Endodermal cell (in vitro differentiated cells): ENCODE measurements at places on chromosomes 7 and 10. TPM values are rescaled to one million over a fixed set of nuclear protein-coding genes. Genes with fewer than 3 reads are reported as not detected.

- no peaks in the 10 kb centered on the region for H3K36me3 ChIP-seq
- H3K4me1 ChIP-seq: peaks cover 7% of the 10 kb centered on the region
- H3K27ac ChIP-seq: no peak overlapping the region
These were observed 110.1 kb downstream of the TPST1 start for GRCh38 chr7:66315192-66315591.

The ACHE gene
- 2.6 to 5.4 TPM (median 2.6 TPM) in 3 replicates for total RNA-seq

The TMEM106B gene
- 56.1 to 59.6 TPM (median 59.1 TPM) in 3 replicates for total RNA-seq

DNA sequence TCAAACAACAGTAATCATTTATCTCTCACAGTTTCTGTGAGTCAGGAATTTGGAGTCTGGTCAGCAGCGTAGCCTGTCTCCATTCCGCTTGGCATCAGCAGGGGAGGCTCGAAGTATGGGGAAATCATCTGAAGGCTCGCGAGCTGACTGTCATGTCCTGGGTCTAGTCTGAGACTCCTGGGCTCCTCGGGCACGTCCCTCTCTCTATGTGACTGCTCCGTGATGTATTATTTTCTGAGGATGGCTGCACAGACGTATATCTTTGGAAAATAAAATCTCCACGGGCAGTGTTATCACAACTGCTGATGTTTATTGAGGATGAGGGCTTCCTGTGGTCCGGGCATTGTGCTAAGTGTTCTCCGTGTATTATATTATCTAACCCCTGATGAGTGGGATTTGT, 23.3 kb upstream of the PCGF5 start:
- no peak overlapping the region for H3K4me3 ChIP-seq
- DNase-seq: no peak
- H3K36me3 ChIP-seq: no peaks in the 10 kb centered on the region
- H3K4me1 ChIP-seq: no peaks in the 10 kb centered on the region

DNA sequence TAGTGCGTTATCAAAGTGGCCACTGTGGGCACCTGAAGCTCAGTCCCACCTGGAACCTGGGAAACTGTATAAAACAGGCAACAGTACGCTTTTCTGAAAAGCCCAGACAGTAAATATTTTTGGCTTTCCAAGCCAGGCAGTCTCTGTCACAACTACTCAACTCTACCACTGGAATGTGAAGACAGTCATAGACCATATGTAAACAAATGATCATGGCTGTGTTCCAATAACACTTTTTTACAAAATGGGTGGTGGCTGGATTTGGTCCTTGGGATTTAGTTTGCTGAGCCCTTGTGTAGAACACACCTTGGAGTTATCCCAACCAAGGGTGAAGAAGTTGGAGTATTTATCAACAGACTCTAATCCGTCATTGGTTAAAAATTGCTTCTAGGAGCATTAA, 259.9 kb downstream of the SKIDA1 start:
- H3K27me3 ChIP-seq: no peaks in the 10 kb centered on the region
- H3K4me1 ChIP-seq: no peaks in the 10 kb centered on the region
- H3K36me3 ChIP-seq: peaks cover 6% of the 10 kb centered on the region
- no peak for DNase-seq
- H3K4me3 ChIP-seq: no peak overlapping the region

The CYP3A7 gene
- not detected in 3 replicates for total RNA-seq

DNA sequence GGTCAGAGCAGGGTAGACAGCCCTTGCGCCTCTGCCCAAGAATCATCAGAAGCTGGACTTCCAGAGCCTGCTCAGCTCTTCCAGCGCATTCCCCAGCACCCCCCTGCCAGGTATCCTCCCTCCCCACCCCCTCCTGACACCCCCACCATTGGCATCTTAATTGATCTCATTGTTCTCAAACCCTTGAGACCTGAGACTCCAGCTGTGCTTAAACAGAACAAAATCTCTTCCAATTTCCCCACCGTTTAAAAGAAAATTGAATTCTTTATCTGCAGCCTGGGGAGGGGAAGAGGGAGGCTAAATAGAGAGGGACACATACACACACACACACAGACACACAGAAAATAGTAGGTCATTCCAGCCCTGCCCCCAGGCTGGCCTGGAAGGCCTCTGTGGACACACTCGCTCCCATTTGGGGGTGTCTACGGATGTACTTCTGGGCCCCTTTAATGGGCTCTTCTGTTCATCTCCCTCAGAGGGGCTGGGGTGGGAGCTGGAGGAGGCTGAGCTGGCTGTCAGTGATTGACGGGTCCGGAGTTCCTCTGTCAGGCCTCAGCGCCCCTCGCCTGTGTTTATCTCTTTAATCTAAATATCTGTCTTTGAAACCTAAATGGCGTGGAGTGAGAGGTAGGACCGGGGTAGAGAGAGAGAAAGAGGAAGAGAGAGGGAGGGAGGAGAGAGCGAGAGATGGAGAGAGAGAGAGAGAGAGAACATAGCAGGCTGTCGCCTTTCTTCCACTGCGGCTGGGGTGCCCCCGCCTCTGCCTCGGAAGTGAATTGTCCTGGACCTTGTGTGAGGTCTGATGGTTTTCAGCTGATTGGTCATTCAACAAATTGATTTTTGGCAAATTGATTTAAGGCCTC, 61.7 kb downstream of the C10orf105 start:
- H3K27ac ChIP-seq: peak overlapping the region; percentile 50
- peaks cover 35% of the 10 kb centered on the region for H3K4me1 ChIP-seq
- no peaks in the 10 kb centered on the region for H3K27me3 ChIP-seq
- H3K36me3 ChIP-seq: no peaks in the 10 kb centered on the region
- H3K4me3 ChIP-seq: peak overlapping the region; percentile 67
- DNase-seq: peak; percentile 86
